Kasumi-1 (cell line): ENCODE measurements at places on chromosomes 16 and 17.

DNA sequence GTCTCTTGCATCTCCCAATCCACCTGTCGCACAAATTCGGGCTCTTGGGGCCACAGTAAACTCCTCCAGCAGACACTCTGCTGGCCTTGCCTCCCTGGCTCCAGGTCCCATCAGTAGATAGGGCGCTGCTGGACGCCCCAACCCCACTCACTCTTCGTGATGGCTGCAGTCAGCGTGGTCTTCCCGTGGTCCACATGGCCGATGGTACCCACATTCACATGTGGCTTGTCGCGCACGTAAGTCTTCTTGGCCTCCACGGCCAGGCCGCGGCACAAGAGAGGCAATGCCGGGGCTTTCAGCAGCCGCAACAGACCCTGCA is 428 bp downstream of the TUFM start:
- no peak for DNase-seq

DNA sequence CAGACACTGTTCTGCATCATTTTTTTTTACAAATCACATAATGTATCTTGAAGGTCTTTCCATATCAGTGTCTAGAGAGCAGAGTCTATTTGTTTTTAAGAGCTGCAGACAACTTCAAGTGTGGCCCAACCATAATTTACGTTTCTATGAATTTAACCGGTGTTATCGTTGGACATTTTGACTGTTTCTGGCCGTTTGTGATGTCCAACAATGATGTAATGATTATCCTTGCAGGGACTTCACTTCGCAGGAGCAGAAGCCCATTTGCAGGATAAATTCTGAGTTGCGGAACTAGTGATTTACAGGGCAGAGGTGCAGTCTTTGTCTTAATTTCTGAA is 26.9 kb upstream of the HLF start:
- no peak for DNase-seq

GRCh38 chr16:46632778-46633733 is 11.9 kb upstream of the SHCBP1 start:
- no peak for DNase-seq

DNA sequence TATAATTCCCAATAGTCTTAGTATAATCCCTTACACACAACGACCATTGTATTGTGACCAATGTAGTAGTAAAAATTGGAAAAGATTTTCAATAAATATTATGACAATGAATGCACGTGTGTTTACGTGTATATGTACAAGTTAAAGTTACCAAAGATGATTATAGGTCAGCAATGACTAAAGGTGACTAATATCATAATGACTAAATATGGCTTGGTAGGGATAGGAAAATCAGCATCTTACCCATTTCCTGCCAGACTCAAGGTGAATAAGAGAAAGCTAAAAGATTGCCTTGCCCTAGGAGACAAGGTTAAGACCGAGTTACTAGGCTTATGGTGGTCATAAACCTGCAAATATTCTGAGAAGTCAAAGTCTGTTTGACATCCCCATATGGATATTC is 34.4 kb downstream of the CPD start:
- DNase-seq, result no peak

GRCh38 chr17:77793146-77793970 is 165.1 kb upstream of the TNRC6C start:
- no peak for DNase-seq

GRCh38 chr17:7317161-7317803 is 2.1 kb upstream of the GPS2 start:
- no peak for DNase-seq

GRCh38 chr17:17849845-17850373 is 13.1 kb upstream of the SREBF1 start:
- DNase-seq, result peak; percentile 31
